BE2C (cell line): ENCODE measurements at places on chromosomes 6 and 20.

GRCh38 chr20:10662151-10662550 lies 11.6 kb downstream of the JAG1 start:
- no peak for DNase-seq

- DNase-seq = no peak
These were observed 62.4 kb downstream of the DTD1 start for GRCh38 chr20:18650224-18650623.

DNA sequence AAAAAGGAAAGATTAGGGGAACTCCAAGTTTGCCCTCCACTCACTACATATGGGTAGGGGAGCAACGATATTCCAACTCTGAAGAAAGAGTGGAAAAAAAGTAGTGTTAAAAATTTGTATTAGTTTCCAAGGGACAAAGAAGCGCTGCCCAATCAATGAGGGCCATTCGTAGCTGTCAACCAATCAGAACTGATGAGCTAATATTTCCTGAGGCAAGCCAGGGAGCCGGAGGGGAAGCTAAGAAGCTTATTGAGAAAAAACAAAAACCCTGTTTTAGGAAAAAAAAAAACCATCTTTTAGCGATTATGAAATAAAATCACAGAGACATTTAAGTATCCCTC lies 59.5 kb downstream of the TRIM38 start:
- peak; percentile 65 for DNase-seq

DNA sequence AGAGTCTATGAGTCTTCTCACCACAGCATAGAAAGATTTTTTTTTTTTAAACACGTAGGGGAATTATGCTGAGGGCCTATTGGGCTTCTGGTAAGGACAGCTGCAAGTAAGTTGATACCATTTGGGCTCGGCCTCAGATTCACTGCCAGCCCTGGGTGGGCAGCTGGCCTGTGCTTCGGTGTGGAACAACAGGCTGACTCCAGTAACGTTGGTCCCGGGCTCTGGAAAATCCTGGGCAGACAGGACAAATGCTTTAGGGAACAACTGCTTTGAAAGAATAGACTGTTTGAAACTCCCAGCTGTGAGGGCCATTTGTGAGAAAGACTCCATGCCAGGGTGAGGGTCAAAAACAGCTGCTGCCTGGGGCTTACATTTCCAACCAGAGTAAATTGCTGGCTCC lies 366.5 kb downstream of the QKI start:
- peak; percentile 34 for DNase-seq

GRCh38 chr20:49267327-49267726 lies 10.5 kb downstream of the ZNFX1 start:
- DNase-seq = no peak

DNA sequence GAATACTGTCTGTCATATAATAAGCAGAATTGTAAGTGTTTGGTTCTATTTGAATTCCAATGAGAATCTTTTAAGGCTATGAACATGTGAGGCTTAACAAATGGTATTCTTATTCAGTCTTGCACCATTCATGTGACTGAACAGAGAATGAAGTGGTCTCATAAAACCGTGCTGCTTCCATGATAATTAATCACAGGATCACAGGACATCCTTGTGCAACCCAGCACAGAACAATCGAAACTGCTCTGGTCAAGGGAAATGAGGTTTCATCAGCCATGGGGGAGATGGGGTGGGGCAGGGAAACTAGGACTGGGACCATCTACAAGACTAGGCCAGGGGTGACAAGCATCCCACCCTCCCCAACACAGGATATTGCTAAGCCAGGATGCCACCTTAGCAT lies 6.0 kb downstream of the PPIL6 start:
- DNase-seq = no peak

GRCh38 chr6:156508923-156509322 lies 268.3 kb upstream of the ARID1B start:
- no peak for DNase-seq

DNA sequence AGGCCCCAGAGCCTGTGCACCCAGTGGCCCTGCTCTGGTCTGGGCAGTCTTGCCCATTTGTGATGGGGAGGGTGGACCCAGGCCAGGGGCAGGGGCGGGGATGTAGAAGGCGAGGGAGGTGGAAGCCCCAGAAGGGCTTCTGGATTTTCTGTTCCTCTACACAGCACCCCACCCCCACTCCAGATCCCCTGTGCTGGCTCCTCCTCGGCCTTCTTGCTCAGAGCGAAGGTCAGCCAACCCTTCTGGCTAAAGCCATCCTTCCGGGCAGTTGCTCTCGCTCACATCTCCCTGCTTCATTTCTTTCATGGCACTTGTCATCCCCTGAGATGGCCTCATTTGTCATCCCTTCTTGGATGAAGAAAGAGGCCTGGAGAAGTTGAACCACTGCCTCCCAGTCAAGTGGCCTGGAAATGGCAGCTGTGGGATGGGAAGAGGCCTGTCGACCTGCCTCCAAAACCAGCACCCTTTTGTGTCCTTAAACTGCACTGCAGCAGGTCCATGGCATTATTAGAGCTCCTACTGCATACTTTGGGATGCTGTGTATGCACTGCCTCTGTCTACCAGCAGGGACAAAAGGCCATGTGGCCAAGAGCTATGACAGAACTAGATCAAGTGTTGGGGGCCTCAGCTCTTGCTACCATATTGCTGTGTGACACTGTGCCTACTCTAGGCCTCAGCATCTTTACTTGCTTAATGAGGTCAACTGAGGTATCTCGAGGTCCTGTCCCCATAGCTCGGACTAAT lies 19.9 kb downstream of the PEDS1 start:
- no peak for DNase-seq

- no peak for DNase-seq
These were observed 8.3 kb downstream of the CD109 start for GRCh38 chr6:73704260-73704659.

DNA sequence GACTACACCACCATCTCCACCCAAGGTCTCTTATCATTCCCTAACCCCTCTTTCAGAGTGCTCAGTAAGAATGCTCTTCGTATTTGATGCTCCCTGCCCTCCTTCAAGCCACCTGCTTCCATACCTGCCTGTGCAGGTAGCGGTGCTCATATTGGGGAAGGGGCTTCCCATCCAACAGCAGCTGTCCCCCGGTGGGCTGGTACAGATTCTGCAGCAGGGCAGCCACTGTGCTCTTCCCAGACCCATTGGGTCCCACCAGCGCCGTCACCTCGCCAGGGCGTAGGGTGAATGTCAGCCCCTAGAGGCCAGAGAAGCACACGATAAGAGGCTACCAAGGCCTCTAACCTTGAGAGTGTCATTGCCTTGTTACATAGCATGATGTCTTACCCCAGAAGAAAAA lies 3.9 kb upstream of the PSMB8 start:
- DNase-seq = no peak
